ENCODE measurements at places on chromosomes 3 and 15.

GRCh38 chr15:92687195-92687602, 31.6 kb upstream of the FAM174B start:
- no peak for DNase-seq

GRCh38 chr3:197031315-197032285, 2.0 kb upstream of the MELTF start:
- peak; percentile 86 for DNase-seq

DNA sequence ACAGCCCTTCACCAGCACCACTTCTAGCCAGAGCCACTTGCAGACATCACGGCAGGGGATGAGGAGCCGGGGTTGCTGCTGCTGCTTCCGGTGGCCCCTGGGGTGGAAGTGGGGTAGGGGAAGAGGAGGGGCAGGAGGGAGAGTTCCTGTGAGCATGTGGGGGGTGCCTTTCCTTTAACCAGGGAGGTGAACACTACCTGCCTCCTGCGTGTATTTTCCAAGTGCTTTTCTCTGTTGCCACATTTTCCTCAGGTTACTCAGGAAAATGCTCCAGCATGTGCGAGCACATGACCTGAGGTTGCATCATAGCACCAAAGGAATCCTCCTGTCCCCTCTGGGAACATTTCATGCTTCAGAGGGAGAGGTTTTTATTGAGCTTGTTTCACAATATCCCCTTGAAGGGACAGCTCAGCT, 12.2 kb upstream of the SACM1L start:
- DNase-seq = no peak

GRCh38 chr3:112134335-112135124, 1.5 kb upstream of the GCSAM start:
- no peak for DNase-seq

DNA sequence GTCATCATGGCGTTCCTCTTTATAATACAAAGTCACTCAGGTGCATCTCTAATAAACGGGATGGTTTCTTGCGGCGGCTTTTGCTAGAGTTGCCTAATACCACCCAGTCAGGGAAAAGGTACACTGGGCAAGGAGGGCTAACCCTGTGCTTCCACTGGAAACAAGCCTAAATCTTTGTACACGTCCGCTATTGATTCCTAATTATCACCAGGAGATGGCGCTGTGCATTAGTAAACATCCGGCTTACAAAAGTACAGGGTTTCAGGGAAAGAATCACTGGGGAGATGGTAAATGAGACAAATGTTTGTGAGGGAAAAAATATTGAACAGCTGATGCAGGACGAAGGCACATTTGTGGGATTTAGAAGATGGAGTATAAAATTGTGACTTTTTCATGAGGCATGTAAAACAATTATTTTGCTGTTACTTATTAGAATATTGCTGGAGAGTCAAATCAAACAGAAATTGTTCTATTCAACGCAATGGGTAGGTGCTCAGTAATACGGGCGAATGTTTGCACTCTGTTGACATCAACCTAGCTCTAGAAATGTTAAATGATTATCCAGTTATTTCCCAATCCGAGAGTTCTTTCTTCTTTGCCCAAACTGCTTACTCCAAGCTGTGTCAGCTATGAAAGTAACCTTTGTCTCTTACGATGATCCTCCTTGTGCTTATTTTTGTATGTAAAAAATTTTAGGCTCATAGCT, 50.6 kb downstream of the GMNC start:
- peak; percentile 37 for DNase-seq

GRCh38 chr15:90735923-90736322, 18.8 kb downstream of the BLM start:
- DNase-seq = no peak

- DNase-seq = no peak
Observed at GRCh38 chr3:59381282-59381681, 331.5 kb upstream of the CFAP20DC start.

GRCh38 chr3:153970741-153971347, 150.3 kb upstream of the ARHGEF26 start:
- peak; percentile 14 for DNase-seq

- no peak for DNase-seq
Observed at GRCh38 chr3:23950293-23950692, 5.2 kb downstream of the NR1D2 start.

GRCh38 chr15:88257311-88258092, 963 bp upstream of the NTRK3 start:
- DNase-seq = no peak

DNA sequence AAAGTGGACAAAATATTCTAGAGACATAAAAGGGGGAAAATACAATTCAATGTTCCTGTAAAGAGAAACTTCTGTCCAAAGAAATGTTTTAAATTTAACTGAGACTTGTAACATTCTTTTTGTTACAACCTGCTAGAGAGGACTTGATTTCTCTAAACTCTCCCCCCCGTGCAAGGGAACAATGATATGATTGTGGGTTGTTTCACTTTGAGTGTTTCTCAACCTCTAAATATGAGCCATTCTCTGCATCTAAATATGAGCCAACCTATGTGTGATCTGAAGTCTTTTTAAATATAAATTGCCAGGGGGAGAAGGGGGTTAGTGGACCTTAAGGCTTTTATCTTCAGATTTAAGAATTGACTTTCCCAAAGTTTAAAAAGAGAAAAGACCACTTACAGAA, 14.6 kb downstream of the ZNF860 start:
- DNase-seq = no peak

DNA sequence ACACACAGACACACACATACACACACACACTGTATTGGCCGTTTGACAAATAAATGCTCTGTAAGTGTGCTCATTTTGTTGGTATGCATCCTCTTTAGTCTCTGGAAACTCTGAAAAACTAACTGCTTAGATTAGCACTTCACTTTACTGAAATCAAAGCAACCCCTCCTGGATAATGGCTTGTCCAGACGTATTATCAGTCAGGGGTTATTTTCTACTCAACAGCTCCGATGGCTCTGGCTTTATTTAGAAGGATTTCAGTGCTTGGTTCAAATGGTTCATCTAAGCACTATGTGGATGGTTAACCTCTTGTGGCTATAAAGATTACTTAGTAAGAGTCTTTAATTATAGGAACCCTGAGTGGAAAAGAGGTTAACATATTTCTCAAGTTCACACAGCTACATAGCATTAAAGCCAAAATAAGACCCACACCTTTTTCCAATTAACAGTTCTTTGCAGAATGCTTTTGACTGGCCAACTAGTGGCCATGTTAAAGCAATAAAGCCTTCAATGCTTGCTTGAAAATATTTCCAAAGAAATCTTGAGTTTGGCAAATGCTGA, 516.1 kb upstream of the NAALADL2 start:
- DNase-seq = no peak

GRCh38 chr3:169836078-169836941, 23.6 kb upstream of the LRRC34 start:
- DNase-seq = no peak

DNA sequence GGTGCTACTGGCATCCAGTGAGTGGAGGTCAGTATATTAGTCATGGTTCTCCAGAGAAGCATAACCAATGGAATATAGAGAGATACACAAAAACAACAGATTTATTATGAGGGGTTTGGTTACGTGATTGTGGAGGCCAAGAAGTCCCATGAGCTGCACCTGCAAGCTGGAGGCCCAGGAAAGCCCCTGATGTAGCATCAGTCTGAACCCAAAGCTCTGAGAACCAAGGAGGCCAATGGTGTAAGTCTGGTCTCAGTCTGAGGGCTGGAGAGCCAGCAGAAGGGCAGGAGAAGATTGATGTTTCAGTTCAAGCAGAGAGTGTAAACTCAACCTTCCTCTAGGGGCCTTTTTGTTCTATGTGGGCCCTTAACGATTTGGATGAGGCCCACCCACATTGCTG, 144.1 kb downstream of the KLF13 start:
- DNase-seq = no peak

DNA sequence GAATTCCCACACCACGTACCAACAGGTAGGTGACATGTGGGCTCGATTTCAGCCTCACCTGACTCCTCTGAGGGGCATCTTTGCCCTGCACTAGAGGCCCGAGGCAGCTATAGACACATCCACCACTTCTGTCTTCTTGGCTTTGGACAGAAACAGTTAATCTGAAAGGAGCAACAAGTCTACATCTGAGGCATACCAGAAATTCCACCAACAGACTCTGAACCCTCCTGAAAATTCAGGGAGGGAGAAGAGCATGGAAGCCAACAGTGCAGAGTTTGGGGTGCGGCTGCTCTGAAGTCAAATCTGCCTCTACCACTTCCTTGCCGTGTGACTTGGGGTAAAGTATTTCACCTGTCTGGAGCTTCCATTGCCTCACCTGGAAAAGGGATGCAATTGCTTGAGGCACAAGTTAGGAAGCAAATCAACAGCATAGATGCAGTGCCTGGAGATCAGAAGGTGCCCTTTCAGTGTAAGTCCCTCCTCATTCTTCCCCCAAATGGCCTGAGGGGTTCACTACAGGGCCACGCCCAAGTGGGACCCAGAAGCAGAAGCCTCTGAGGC, 119.8 kb downstream of the SHQ1 start:
- DNase-seq = no peak

- DNase-seq = no peak
Observed at GRCh38 chr15:96535148-96535547, 204.6 kb downstream of the NR2F2 start.

- DNase-seq = no peak
Observed at GRCh38 chr3:197749315-197749600, 425 bp upstream of the FYTTD1 start.

- DNase-seq = no peak
Observed at GRCh38 chr3:106030627-106030963, 161.8 kb upstream of the CBLB start.

- no peak for DNase-seq
Observed at GRCh38 chr15:65595960-65596359, 15.0 kb downstream of the INTS14 start.

GRCh38 chr3:44554626-44555592, at the start of gene ZKSCAN7:
Gene ZKSCAN7 (plus strand): TSS chr3:44555193. CDS start chr3:44557048, 1,855 bp downstream.
- DNase-seq = no peak

DNA sequence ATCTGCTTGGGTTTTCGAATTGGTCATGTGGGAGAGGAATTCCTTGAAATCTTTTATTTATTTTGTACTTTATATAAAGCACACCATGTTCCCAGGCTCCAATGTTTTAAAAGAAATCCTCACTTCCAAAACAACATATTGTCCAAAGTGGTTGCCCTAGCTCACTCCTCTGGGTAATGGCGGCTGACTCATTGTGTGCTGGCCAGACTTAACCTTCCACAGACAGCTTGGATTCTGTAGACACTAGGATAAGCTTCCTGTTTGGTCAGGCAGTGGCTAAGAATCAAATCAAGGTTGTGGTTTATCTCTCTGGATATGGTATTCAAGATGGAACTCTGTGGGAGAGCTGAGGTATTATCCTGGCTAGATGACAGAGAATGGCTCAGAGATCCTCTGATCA, 55.8 kb upstream of the FAM98B start:
- no peak for DNase-seq

DNA sequence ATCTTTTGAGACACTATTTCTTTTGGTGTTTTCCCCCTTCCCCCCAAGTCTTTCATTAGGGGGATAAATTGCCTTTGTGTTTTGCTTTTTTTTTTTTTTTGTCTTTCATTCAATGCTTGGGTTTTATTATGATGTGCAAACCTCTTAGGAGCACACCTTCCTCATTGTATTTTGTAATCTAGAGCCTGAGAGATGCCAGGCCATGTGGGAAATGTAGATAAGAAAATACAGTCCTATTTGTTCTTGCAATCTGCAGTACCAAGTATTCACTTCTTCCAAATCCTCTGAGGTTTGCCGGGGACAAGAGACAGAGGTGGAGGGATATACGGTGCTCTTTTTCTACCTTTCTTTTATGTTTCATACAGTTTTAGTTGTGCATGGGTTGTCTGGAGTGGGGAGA, 66.7 kb downstream of the LARS2 start:
- no peak for DNase-seq

DNA sequence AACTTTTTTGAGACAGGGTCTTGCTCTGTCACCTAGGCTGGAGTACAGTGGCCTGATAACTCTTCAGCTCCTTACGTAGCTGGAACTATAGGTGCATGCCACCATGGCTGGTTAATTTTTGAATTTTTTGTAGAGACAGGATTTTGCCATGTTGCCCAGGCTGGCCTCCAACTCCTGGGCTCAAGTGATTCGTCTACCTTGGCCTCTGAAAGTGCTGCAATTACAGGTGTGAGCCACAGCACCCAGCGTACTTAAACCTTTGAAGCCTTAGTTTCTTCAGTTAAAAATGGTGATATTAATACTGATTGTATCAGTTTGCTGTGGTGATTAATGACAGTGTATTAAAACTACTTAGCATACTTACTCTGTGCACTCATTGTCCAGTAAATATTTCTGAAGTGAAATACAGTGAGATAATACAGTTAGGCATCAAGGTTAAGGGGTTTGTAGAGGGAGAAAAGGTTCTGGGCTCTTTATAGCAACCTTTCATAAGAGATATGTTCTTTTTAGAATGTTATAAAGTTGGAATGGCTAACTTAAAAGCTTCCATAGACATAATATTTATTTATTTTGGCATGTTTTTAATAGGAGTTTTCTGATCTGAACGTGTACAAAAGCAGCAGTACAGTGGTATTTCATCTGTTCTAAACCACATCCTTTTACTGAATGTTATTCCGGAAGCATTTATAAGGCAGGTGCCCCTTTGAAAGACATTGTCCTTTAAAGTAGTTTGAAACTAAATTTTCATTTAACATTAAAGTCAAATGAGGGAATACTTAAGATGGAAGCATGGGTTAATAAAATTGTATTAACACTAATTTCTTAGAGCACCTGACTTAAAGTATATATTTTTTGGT, 23.6 kb downstream of the NCK1 start:
- no peak for DNase-seq

DNA sequence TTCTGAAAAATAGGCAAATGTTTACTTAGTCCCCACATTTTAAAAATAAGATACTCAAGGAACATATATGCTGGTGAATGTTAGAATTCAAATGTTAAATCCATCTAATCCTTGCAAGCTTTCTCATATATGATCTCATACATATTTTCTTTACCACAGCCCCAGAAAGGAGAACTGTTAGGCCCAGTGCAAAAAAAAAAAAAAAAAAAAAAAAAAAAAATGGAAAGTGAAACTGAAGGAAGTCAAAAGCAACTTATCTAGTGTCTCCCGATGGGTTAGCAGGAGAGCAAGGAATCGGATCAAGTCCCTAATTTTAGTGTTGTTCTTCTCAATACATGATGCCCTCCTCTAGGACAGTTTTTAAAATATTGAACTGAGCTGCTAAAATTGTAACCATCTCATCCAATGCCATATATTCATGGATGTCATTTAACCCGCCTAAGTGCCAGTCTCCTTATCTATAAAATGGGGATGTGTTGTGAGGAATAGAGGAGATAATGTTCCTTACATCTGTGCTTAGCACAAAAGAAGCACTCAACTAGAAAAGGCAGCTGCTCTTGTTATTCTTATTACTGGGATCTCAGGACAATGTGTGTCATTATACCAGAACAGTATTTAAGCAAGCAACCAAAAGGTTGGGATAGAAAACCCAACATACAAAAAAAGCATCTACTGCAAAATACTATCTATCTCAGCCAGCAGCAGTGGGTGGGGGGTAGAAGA, 279.7 kb downstream of the MAGI1 start:
- no peak for DNase-seq

GRCh38 chr3:42031808-42032480, 59.2 kb upstream of the TRAK1 start:
- no peak for DNase-seq

- DNase-seq = no peak
Observed at GRCh38 chr3:71560665-71561064, 22.9 kb downstream of the FOXP1 start.

- DNase-seq = no peak
Observed at GRCh38 chr3:3737531-3737930, 61.7 kb upstream of the LRRN1 start.

Data from glomerular endothelial cell (primary cell).